Bronchial smooth muscle cell (primary cell): ENCODE measurements at places on chromosomes 5 and 9. TPM values are rescaled to one million over a fixed set of nuclear protein-coding genes. Genes with fewer than 3 reads are reported as not detected.

Gene PCSK1
- under 0.01 TPM in 1 of 2 replicates, not detected in the other for total RNA-seq

Gene NXNL2
- total RNA-seq, result 0.77 and 3.0 TPM in 2 replicates

Gene IRGM
- under 0.01 and 0.09 TPM in 2 replicates for total RNA-seq

Gene RNF183
- not detected in 2 replicates for total RNA-seq

Gene ZNF608
- total RNA-seq, result 15.0 and 20.4 TPM in 2 replicates

Gene GABRA1
- not detected in 2 replicates for total RNA-seq

Gene TEX48
- not detected in 2 replicates for total RNA-seq

Gene EXD3
- 8.0 and 9.5 TPM in 2 replicates for total RNA-seq

Gene NOXA1
- 0.26 and 0.95 TPM in 2 replicates for total RNA-seq

Gene RLN1
- not detected in 2 replicates for total RNA-seq

Gene SPINK4
- total RNA-seq, result 0.95 TPM in 1 of 2 replicates, not detected in the other

Gene SLC36A3
- not detected in 2 replicates for total RNA-seq

Gene WDR38
- total RNA-seq, result not detected in 2 replicates

Gene TXNDC8
- not detected in 2 replicates for total RNA-seq

Gene EGR1
- total RNA-seq, result 1.7 and 2.9 TPM in 2 replicates

Gene GNE
- 15.1 and 26.1 TPM in 2 replicates for total RNA-seq

Gene FAM78A
- total RNA-seq, result 0.32 and 0.52 TPM in 2 replicates

Gene HMCN2
- under 0.01 and 0.09 TPM in 2 replicates for total RNA-seq

Gene SOX30
- total RNA-seq, result 0.16 TPM in 1 of 2 replicates, not detected in the other

Gene STPG3
- total RNA-seq, result 0.16 TPM in 1 of 2 replicates, not detected in the other

Gene PLAC8L1
- total RNA-seq, result 0.17 TPM in 1 of 2 replicates, not detected in the other

Gene HCN1
- not detected in 2 replicates for total RNA-seq

Gene TAF11L5
- total RNA-seq, result not detected in 2 replicates

Gene IL5
- total RNA-seq, result not detected in 2 replicates
